Activated T-cell treated with anti-CD3 and anti-CD28 coated beads for 4 hours (primary cell): ENCODE measurements at places on chromosomes 7 and 10.

GRCh38 chr10:59303018-59303417 lies 59.3 kb downstream of the FAM13C start:
- no peak for DNase-seq

DNA sequence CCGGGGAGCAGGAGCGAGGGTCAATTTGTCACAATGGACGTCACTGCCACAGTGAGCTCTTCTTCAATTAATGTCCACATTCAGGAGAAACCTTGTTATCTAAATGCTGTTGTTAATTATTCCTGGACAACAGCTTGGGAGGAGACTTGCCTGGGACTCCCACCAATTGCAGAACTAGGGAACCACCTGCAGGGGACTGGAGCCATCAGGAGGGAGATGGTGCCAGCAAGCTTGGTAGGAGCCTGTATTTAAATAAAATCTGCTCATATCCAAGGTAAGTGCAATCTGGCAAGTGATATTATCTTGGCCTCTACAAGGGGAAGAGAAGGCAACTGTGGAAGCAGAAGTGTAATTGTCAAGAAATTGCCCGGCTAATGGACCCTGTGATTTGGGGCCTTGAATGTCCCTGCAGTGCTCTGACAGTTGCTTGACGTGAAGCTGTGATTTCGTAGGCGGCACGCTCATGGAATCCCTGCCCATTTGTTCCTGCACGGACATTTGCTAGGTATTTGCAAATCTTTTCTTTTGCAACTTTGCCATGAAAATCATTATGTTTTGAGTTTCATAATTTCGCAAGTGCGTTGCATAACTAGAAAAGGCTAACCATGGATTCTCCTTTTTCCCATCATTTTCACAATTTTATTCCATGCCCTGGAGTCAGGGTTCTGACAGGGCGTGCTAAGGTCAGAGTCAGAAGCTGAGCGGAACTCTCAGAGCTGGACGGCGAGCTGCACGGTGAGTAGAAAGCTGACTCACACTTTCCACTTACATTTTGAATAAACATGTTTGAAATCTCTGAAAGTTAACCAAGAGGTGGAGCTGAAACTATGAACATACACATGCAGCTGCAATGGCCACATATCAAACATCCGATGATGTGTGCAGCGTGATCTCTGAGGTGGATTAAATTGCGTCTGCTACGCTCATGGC lies 84.9 kb upstream of the TCERG1L start:
- no peak for DNase-seq

- DNase-seq = no peak
These were observed 56.7 kb upstream of the SEPHS1 start for GRCh38 chr10:13404791-13405190.

DNA sequence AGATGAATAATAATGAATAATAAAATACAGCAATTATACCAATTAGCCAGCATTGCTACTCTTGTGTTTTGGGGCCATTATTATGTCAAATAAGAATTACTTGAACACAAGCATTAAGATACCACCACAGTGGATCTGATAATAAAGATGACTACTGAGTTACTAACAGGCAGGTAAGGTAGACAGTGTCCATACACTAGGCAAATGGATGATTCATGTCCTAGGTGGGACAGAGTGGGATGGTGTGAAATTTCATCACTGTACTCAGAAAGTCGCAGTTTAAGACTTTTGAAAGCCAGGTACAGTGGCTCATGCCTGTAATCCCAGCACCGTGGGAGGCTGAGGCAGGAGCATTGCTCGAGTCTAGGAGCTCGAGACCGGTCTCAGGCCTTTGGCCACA lies 8.7 kb upstream of the UNC5B start:
- no peak for DNase-seq

DNA sequence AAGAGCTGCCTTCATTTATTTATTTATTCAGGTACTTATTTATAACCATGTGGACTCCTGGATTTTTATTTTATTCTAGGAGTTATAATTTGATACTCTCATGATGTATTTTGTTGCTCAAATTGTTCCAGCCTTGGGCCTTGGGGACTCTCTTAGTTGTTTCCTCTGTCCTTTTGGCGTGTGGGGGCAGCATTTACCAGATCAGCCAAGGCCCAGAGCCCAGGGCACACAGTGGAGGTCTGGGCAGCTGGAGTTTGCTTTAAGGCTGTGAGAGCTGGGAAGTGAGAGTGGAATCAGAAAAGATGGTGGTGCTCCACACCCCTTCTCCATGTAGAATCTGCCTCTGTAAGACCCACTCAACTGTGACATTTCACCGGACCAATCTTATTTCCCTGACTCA lies 398.9 kb downstream of the RPS24 start:
- no peak for DNase-seq

DNA sequence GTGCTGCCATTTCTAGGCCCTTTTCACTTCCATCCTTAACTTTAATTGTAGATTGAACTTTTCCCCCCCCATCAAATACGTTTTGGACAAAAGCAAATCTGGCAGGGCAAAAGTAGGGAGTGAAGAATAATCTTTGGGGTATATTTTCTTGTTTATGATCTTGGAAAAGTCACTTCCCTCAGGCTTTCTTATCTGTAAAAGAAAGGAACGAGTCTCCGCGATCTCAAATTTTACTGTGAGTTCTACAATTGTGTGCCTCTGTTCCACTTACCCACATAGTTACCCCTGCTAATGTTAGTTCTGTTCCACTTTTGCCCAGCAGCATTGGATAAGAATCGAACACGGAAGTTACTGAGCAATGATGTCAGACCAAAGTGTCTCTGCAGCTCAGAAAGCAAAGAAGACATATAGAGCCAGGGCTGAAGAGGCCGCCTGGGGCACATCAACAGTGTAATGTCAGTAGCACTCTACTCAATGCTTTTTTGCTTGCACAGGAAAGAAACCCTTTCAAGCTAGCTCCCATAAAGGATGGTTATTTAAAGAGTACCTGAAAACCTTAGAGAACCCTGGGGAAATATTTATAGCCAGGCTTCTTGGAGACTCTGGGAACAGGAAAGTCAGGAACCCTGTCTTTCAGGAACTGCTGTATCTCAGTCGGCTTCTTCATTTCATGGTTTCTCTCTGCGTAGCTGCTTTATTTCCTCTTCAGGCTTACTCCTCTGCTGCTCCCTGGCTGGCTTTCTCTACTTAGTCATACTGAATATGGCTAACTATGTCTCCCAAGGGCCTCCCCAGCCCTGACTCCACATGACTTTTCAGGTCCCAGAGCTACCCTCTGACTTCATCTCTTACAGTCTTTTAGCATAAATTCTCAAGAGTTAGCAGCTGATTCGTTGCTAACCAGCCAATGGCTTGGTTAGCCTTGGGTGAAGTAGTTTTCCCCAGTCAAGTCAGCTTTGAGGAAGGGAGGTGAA lies 123.7 kb upstream of the FAM3C start:
- DNase-seq = no peak

- no peak for DNase-seq
These were observed 250.7 kb downstream of the RPS24 start for GRCh38 chr10:78284381-78284780.

- DNase-seq = no peak
These were observed 63.0 kb downstream of the HOXA1 start for GRCh38 chr7:27032839-27033238.

- no peak for DNase-seq
These were observed 39.5 kb downstream of the GSDME start for GRCh38 chr7:24717694-24718320.

DNA sequence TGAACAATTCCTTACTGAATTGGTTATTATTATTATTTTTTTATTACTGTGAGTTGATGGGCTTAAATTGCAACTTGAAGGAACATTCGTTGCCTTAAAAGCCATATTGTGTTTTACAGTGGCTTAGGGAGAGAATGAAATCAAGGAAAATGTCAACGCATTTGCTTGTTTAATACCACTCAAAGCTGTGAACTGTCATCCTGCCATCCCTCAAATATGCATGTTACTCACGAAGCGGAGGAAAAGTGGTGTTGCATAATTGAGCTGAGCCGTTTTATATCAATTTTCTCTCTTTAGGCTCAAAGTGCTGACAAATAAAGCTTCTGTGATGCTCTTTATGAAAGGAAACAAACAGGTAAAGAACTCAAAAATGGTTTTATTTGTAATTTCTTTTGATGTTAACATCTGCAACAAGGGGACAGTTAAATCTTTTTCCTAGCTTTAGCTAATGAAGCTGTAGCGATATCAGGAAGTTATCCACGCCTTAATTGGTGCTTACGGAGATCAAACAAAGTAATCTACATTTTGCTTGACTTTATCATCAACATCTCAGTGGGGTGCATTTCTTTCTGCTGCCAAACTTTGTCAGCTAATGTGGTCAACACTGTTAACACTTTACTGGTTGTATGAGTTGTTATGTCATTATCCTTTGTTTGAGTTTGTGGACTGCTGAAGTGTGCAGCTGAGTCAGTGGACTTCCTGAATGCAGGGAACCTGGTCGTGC lies 33.1 kb downstream of the GLRX3 start:
- no peak for DNase-seq
